NCI-H2107 (cell line): ENCODE measurements at places on chromosomes 2 and 18.

GRCh38 chr2:102599486-102599885 is 19.9 kb upstream of the SLC9A2 start:
- no peak for DNase-seq

DNA sequence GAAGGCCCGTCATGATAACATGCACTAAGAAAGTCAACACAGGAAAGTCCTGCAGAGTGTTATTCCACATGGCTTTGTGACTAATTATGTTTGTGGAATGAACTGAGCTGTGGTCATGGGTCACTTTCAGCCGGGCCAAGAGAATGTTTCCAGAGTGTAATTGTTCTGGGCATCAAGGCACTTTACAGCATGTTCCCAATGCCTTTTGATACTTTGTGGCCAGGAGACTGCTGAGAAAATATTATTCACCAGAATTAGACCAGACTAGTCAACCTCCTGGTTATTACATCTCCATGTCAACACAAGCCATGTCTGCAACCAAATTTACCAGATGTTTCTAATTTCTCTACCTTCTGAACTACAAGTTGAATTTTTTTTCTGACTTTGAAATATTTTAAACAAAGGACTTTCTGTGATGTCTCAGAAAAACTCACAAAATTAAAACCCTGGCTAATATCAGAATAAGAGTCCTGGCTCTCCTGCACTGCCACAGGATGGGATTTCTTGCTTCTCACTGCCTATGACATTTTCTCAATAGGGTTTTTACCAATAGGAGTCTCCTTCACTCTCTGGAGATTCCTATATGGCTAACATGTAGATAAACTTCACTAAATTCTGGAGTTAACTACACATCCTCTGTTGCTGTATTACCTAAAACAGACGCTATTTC is 90.6 kb upstream of the WDR75 start:
- no peak for DNase-seq

- DNase-seq: no peak
These were observed 1.8 kb upstream of the PCARE start for GRCh38 chr2:29075894-29076705.

DNA sequence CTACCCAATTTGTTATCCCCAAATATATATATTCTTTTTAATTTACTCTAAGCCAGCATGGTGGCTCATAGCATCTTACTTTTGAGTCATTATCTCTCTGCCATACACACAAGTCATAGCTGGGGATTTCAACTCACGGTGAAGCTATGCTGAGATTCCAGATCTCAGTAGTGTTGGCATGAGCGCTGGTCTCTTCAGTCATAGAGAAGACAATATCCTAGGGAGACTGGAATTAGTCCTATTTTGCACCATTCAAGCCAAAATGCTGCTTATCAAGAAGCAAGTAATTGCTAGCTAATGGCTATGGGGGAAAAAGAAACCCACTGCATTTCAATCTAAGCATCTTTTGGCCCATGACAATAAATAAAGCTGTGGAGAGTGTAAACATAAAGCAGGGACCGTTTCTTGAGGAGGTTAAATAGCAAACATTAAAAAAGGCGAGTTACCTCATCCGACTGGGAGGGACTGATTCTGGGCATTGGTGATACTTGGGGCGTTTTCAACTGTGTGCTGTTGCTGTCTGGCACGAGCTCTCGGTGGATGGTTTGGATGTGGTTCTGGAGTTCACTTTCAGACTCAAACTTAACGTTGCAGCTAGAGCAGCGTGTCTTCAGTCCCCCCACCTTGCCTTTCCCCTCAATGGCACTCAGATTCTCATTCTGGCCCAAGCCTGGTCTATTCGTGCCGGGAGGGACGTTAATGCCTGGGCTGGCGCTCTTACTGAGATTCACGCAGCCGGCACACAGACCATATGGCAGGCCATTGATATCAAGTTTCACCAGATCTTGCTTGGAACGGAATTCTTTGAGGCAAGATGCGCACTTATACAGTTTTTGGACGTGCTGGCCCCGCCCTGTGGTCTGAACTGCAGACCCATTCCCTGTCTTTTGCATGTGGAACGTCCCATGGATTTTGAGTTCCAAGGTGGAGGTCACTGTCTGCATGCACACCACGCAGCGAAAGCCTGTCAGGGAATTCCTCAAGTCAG is 127.8 kb downstream of the ZNF521 start:
- no peak for DNase-seq

- DNase-seq: no peak
These were observed 465.5 kb downstream of the XIRP2 start for GRCh38 chr2:167353605-167354280.

DNA sequence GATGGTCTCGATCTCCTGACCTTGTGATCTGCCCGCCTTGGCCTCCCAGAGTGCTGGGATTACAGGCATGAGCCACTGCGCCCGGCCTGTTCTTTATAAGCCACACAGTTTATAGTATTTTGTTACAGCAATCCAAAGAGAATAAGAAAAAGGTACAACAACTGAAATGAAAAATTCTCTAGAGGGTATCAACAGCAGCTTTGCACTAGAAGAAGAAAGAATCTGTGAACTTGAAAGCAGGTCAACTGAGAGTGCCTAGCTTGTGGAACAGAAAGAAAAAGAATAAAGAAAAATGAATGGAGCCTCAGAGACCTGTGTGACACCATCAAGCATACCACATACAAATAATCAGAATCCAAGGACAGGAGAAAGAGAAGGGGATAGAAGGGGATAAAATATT is 66.8 kb upstream of the CTLA4 start:
- no peak for DNase-seq

GRCh38 chr18:70333316-70333715 is 44.5 kb downstream of the SOCS6 start:
- DNase-seq: no peak

DNA sequence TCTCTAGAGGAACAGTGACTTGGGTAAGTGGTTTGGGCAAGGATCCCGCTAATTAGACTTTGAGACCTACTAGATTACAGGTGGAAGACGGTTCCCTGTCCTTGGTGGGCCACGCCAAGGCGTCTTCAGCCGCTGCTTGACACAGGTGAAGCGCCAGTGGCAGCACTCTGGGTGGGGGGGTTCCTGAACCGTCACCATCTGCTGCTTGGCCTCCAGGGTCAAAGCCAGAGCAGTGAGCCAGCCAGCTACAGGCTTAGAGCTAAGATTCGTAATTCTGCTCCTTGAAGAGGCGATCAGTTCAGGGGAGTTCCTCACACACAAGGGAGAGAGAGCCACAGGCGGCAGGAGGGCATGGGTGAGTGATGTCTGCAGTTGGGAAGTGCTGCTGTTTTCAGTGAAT is 39.4 kb upstream of the RBM44 start:
- no peak for DNase-seq

GRCh38 chr2:69111076-69111475 is 98.1 kb downstream of the ANTXR1 start:
- DNase-seq: no peak

DNA sequence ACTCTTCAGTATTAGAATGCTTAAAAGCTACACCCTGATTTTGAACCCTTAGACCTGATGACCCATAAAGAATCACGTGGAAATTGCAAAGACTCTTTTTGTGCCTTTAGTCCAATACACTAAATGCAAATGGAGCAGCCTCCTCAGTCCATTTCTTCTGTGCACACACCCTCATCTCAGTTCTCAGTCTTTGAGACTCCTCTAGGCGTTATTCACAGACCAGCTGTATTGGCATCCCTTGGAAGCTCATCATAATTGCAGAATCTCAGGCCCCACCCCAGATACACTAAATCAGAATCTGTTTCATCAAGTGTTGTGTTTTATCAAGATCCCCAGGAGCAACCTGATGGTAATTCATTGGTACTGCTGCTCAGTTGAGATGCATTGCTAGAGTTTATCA is 335.0 kb upstream of the ATP5MC3 start:
- no peak for DNase-seq

DNA sequence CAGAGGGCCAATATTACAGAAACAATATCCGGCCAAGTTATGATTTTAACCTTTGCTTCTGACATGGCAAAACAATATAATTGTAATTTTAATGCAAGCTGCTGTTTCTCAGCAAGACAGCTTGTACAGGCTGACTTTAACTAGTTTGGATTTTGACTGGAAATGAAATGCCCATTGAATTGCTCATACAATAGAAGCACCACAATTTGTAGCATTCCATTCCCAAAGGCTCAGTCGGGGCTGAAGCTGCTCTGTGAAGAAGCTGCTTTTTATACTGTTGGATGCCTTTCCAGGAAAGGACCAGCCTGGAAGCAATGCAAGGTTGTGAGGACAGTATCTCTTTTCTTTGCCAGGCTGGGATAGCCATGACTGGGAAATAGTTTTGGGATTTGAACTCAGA is 677.0 kb upstream of the FANCL start:
- no peak for DNase-seq

- DNase-seq: no peak
These were observed 46.4 kb downstream of the CCDC85A start for GRCh38 chr2:56230156-56230555.

- DNase-seq: no peak
These were observed 35.1 kb downstream of the EVA1A start for GRCh38 chr2:75525434-75526310.

DNA sequence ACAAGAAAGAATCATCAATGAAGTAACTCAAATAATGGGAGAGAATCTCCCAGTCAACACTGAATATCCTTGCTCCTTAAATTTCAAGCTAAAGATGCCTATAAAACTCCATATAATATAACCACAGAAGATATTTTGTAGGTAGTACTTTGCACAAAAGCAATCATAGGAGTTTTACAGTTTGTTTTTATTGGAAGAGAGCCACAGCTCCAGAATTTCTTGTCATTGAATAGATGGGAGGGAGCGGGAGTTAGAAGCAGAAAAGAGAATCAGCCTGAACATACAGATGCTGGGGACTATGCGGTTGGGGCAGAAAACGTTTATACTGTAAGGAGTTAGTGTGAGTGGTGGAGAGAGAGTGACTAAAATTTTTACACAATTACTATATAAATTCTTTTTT is 18.3 kb upstream of the SMAD4 start:
- DNase-seq: no peak

DNA sequence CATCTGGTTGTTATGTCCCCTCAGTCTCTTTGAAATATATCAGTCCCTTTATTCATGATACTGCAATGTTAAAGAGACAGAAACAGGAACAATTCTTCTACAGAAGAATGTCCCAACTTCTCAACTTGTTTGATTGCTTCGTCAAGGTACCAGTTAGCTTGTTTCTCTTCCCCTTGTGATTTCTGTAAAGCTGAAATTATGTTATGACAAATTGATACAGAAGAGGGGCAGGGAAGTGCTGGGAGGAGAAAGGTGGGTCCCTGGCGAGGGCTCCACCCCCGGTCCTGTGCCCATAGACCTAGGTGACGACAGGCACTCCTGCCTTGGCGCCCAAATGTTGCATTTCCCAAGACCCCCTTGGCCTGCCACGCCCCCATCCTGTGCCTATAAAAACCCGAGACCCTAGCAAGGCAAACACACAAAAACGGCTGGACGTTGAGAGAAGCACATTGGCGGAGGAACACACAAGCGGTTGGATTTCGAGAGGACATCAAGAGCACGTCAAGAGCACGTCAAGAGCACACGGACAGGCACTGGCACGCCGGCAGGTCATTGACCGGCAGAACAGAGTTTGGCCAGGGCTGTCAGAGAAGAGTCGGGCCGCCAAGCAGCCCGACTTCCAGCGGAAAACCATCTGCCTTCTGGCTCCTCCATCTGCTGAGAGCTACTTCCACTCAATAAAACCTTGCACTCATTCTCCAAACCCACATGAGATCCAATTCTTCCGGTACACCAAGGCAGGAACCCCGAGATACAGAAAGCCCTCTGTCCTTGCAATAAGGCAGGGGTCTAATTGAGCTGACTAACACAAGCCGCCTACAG is 11.5 kb upstream of the RTN4 start:
- DNase-seq: no peak

DNA sequence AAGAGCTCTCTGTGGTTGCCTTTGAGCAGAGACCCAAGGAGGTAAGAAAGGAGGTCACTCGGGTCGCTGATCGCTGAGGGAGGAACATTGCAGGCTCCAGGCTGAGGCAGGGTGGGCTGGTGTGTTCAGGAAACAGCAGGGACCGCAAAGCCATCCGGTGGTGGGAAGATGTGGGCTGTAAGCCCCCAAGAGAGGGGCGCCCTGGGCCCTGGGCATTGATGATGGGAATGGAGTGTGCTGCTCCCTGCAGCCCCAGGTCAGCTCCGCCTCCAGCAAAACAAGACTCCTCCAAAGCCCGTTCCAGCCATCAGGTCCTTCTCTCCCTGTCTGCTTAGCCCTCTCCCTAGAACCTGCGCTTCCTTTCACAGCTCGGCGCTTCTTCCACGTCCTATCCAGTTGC is 229.7 kb downstream of the KLHL29 start:
- no peak for DNase-seq

DNA sequence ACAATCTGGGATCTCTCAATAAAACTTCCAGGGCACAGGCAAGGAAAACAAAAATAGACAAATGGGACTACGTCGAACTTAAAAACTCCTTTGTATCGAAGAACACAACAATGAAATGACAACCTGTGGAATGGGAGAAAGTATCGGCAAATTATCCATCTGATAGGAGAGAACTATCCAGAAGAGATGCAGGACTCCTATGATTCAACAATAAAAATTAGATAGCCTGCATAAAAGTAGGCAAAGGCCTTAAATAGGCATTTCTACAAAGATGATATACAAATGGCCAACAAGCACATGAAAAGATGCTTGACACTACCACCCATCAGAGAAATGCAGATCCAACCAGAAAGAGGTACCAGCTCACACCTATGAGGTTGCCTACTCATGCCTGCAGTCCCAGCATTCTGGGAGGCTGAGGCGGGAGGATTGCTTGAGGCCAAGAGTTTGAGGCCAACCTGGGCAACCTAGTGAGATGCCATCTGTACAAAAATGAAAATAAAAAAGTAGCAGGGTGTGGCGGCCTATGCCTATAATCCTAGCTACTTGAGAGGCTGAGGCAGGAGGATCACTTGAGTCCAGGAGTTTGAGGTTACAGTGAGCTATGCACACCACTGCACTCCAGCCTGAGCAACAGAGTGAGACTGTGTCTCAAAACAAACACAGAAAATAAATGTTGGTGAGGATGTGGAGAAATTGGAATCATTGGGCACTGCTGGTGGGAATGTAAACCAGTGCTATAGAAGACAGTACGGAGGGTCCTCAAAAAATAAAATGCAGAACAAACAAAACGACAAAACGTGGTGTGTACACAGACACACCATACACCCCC is 21.6 kb downstream of the TWIST2 start:
- DNase-seq: no peak

DNA sequence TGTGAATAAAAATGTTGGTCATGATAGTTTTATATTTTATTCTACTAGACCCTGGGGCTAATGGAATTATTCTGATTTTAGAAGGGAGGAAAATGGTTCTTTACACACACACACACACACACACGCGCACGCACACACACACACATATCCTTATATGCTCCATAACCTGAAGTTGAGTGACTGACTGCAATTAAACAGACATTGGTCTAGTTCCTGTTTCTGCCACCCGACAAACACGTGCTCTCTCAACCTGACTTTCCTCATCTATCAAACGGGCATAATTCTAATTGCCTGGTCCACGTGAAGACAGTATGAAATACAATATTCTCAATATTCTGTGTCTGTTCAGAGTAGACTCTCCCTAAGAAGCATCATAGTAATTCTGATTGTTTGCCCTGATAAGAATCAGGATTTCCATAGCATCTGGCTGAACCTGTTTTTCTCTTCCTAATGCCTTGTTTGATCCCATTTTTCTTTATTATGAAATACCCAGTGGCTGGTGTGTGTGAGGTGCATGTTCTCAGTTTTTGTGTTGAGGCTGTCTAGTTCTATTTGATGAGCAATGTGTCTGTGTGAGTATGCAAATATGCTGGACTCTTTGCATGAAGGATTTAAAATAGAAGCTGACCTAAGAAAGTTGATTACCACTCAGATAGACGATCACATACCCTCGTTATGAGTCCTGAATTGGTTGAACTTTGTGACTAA is 51.0 kb downstream of the SETBP1 start:
- DNase-seq: no peak
